ENCODE measurements at places on chromosomes 16 and 17.

DNA sequence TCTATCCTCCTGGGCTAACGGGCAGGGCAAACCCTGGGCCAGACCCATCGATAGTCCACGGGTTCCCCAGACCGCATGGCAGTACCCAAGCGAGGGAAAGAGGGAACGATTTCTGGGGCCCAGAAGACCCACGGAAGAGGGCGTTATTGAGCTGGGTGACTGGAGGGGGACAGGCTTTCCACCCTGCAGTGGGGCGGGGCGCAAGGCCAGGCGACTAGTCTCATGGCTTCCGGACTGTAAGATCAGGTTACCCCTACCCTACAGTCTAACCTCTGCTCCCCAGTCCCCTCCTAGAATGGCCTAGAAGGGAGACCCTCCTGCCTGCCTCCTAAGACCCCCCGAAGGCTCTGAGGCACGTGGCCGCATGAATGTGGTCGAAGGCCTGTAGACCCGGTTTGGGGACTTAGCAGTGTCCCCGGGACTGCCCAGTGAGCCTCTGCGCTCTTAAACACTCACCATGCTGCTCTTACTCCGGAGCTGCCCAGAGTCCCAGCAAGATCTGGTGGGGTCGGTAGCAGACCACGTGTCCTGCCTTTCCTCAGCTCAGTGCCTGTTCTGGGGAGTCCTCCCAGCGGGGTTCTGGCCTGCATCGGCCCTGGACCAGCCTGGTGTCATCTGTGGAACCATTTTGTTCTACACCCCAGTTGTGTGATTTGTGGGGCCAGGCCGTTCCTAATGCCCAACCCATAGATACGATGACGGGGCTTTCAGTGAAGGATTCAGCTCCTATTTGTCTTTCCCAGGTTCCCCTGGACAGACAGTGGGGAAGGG lies 13.2 kb upstream of the AURKB start:
- peak; percentile 95 for DNase-seq

GRCh38 chr16:78791011-78791410 lies 691.6 kb downstream of the WWOX start:
- no peak for DNase-seq

- DNase-seq: no peak
Measured at GRCh38 chr16:17303101-17303500, 167.7 kb downstream of the XYLT1 start.

GRCh38 chr17:31674717-31675349 lies 184.2 kb downstream of the COPRS start:
- no peak for DNase-seq

DNA sequence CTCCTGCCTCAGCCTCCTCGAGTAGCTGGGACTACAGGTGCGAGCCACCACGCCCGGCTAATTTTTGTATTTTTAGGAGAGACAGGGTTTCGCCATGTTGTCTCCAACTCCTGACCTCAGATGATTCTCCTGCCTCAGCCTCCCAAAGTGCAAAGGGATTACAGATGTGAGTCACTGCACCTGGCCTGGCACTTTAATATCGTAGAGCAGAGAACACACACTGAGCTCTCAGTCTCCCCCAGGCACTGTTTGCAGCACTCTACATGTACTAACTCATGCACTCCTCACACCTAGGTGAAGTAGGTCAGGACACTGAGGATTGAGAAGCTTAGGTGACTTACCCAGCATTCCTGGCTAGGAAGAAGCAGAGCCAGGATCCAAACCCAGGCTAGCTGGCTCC lies 15.0 kb downstream of the C17orf100 start:
- peak; percentile 16 for DNase-seq

- DNase-seq: no peak
Measured at GRCh38 chr17:42537156-42537805, 1.2 kb downstream of the NAGLU start.

- no peak for DNase-seq
Measured at GRCh38 chr17:81097134-81097942, 62.4 kb downstream of the BAIAP2 start.

- no peak for DNase-seq
Measured at GRCh38 chr16:81673432-81673831, 105.7 kb upstream of the PLCG2 start.

GRCh38 chr17:28407130-28407973 lies 1.3 kb upstream of the SLC46A1 start:
- no peak for DNase-seq

DNA sequence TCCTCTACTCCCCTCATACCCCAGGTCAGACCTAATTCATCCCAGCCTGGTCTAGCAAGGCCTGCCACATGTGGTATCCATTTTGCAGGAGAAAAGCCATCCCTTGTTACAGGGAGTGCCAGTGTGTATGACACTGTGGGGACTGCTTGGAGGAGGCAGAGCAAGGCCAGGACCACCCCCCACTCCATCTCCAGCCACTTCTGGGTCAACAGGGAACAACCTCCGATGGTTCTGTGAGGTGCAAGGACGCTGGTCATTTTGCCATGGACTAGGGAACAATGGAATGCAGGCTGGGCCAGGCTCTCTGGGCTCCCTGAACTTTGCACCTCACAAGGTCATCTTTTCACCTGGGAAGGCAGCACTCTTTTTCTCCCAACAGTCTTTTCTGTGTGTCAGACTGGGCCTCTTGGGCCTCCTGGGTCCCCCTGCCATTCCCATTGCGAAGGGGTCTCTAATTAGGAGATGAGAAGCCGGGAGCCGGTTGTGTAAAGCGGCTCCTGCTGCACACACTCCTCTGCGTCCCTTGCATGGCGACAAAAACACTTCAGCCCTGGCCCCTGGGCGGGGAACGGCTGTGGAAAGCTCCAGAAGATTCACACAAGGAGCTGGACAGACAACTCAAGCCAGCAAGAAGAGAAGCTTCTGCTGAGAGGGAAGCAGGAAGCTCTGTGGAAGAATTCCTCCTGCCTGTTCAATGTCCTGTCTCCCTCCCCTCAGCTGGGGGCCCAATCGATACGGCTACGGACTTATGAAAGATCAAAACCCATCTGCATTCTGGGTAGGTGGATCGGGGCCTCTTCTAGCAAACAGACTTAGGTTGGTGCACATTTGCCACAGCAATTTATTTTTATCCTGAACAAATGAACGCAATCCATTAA lies 38.5 kb upstream of the MTSS2 start:
- DNase-seq: no peak

DNA sequence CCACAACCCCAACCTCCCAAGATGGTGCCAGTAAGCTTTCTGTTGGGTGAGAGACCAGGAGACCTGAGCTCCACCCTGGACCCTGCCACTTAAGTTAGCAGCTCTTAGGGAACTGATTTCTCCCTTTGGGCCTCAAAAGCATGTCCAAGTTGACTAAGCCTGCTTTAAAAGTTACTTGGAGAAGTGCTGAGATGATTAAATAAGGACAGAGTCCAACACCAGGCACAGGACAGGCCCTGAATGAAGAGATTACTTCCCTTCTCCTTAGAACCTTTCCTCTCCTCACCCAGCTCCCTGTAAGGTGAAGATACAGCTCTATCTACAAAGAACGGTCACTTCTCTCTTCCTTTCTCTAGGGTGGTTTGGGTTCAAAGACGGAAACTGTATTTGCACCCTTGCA lies 162.6 kb downstream of the XYLT1 start:
- no peak for DNase-seq

DNA sequence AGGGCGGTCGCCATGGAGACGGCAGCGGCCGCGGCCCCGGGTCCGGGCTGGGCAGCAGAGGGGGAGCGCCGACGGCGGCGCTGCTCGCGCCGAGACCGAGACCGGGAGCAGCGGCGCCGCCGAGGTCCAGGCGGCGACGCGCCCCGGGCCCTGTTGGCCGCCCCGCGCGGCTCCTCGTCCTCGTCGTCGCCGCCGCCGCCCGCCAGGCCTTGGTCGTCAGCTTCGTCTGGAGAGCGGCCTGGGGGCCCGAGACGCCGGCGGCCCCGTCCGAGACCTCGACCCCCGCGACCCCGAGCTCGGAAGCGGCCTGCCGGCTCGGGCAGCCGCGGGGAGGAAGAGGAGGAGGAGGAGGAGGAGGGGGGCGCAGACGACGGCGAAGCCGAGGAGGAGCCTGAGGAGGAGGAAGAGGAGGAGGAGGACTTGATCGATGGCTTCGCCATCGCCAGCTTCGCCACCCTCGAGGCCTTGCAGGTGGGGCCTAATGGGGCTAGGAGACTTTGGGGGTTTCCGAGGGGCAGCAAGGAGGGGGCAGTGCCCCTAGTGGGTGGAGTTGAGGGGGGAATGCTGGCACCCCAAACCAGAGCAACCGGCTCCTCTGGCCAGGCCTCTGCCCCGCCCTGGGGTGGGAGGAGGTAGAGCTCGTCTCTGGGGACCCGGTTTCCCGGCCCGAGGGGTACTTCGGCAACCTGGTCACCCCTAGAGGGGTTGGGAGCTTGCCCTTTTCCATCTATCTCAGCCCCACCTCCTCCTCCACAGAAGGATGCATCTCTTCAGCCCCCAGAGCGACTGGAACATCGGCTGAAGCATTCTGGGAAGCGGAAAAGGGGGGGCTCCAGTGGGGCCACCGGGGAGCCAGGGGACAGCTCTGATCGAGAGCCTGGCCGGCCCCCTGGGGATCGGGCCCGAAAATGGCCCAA lies 1.5 kb downstream of the FBRS start:
- peak; percentile 26 for DNase-seq

DNA sequence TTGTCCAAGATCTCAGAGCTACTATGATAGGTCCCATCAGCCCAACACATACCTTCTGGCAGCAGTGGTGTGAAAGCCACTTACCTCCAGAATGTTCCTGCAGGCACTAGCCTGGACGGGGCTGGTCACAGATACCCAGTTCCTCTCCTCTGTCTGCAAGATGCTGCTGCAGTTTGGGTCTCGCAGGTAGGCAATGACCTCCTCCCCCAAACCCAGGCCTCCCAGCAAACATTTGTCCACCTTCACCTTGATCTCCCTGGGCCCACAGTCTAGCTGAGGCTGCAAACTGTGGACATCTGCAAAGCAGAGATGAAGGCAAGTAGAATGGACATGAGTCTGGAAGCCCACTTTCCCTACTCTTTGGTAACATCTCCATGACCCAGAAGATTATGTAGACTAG lies 7.1 kb downstream of the GP2 start:
- no peak for DNase-seq

GRCh38 chr17:30922235-30923030 lies 688 bp downstream of the ADAP2 start:
- DNase-seq: peak; percentile 43

DNA sequence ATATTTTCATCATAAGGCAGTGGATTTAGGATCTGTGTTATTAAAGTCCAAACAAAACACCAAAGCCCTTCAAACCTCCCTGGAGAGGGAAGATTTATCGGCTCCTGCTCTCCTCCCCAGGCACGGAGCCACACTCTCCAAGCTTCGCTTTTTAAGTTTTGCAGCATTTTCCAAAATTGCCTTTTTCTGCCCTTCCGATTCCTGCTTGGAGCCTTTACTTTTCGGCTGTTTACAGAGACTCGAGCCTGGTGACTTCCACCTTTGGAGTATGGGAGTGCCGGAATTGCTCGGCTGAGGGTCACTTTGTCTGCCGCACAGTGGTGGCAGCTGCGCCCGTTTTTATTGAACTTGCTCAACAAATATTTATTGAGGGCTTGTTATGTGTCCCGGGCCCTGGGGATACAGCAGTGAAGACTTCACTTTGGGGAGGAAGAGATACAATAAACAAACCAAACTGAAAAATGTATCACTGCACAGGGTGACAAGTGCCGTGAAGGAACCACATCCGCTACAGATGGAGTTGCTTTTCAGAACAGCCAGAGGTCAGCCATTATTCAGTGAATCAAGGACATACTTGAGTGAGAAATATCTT lies 185.5 kb downstream of the NTN1 start:
- peak; percentile 63 for DNase-seq

DNA sequence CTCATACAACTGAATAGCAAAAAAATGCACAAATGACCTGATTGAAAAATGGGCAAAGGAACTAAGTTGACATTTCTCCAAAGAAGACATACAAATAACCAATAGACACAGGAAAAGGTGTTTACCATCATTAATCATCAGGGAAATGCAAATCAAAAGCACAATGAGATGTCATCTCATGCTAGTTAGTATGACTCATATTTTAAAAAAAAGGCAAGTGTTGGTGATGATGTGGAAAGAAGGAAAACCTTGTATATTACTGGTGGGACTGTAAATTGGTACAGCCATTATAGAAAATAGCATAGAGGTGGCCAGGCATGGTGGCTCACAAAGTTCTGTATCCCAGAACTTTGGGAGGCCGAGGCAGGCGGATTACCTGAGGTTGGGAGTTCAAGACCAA lies 232.5 kb upstream of the ZFHX3 start:
- peak; percentile 68 for DNase-seq

DNA sequence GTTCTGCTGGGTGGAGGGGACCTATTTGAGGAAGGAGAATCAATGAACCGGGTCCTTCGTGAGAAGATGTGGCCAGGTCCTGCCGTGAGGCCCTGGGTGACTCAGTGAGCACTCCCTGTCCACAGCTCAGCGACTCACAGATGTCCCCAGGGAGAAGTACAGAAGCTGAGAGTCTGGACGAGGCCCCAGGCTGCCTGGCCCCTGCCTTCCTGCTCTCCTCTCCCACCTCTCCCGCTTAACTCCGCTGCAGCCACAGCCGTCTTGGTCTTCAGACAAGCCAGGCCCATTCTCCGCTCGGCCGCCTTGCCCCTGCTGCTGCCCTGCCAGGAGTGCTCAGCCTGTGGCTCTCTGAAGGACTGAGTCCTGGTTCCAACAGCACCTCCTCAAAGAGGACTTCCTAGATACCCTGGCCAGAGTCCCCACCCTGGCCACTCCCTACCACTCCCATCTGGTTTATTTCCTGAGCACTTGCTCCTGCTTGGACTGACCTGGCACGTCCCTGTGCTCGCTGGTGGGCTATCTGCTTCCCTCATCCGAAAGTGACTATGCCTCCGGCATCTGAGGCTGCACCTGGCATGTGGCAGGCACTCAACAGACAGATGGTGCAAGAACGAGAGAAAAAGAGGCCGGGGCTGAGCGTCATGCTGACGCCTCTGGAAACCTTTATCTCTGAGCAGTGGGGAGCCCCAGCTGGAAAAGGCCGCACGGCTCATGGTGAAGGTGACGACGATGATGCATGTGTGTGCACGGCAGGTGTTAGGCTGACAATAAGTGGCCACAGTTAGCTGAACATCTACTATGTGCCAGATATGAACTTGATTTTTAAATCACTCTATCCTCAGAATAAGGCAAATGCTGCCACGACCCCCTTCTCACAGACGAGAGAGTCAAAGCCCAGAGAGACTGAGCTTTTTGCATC lies 9.2 kb upstream of the TNFRSF13B start:
- no peak for DNase-seq

DNA sequence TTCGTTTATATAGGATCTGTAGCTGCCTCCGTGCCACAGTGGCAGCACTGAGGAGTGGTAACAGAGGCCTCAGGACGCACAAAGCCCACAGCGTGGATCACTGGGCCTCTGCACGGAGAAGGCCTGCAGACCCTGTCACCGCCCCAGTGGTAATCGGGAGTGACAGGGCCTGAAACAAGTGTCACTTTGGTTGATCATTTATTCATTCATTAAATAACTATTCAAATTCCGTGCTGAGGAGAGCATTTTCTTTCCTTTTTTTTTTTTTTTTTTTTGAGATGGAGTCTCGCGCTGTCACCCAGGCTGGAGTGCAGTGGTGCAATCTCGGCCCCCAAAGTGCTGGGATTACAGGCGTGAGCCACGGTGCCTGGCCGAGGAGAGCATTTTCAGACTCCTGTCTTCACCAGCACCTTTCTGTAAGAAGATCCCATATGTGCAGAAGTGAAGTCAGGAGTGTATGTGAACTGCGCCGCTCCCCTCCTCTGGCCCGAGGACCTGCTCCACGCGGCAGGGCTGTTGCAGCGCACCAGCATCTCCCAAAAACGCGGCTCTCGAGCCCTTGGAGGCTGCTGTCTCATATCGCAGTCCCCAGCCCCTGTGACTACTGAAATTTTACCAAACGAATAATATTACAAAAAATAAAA lies 44.9 kb upstream of the TRAP1 start:
- no peak for DNase-seq

- DNase-seq: peak; percentile 90
Measured at GRCh38 chr16:714558-715476, at the start of gene METRN. TSS of gene METRN (plus strand) at chr16:715118. CDS start at chr16:715290, 172 bp downstream.

GRCh38 chr17:70478902-70479301 lies 309.6 kb downstream of the KCNJ2 start:
- no peak for DNase-seq

Measured in DMS53 (cell line).